NCI-H187 (cell line): ENCODE measurements at places on chromosomes 6 and 20.

DNA sequence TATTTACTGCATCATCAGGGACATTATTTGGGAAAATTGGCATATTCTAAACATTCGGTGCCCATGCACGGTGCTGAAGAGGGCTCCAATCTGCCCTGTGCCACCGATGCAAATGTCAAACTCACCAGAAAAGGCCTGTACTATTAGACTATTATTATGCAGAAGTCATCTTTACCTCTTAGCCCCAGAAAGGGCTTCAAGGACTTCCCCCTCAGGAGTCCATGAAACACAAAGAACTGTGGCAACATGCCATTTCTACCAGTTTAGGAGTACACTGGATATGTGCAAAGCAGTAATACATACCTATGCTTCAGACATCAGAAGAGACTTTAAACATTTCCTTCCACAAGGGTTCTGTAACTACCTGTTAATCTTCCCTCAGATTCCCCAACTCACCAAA lies 8.6 kb downstream of the DIDO1 start:
- DNase-seq = no peak

GRCh38 chr20:53879048-53879684 lies 191.2 kb downstream of the BCAS1 start:
- DNase-seq = no peak

- DNase-seq = no peak
These were observed 214.9 kb downstream of the LY86 start for GRCh38 chr6:6803180-6803977.

DNA sequence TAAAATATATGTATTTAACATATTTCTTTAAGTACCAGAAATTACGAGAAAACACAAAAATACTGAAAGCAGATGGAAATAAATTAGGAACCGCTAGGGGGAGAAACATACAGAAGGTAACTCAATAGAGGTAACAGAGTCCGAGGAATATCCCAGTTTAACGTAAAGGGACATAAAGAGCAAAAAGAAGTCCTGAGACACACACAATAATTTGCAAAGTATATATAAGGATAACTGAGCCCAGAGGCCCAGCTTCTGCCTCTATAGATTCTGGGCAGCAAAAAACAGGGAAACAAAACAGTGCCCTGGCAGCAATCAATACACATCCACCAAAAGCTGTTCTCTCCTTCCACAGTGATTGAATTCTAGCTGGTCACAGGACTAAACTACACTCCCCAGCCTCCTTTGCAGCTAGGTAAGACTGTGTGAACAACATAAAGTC lies 15.1 kb downstream of the TBC1D32 start:
- no peak for DNase-seq

DNA sequence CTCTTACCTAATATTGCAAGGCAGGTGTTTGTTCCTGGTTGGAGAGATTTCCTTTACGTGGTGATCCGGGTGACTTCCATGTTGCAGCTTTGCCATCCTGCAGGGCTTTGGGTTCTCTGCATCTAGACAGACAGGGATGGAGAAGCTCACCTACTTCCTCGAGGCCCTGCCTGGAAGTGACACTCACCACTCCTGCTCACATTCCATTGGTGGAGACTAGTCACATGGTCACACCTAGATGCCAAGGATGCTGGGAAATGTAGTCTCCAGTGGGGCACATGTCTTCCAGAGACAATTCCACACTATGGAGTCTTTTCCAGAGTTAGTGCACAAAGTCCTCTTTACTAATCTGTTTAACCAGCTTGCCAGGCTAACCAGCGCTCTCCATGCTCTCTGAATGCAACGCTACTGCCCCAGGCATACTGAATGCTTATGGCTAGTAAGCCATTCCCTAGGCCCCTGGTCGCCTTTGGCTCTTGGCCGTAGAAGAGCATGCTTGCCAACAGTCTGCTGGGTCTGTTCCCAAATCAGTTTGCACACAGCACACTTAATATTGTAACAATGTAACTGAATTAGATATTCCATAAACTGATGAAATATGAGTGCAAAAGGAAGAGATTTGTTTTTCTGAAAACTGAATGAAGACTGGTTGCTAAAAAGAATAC lies 6.7 kb upstream of the KCNK15 start:
- DNase-seq = peak; percentile 9

DNA sequence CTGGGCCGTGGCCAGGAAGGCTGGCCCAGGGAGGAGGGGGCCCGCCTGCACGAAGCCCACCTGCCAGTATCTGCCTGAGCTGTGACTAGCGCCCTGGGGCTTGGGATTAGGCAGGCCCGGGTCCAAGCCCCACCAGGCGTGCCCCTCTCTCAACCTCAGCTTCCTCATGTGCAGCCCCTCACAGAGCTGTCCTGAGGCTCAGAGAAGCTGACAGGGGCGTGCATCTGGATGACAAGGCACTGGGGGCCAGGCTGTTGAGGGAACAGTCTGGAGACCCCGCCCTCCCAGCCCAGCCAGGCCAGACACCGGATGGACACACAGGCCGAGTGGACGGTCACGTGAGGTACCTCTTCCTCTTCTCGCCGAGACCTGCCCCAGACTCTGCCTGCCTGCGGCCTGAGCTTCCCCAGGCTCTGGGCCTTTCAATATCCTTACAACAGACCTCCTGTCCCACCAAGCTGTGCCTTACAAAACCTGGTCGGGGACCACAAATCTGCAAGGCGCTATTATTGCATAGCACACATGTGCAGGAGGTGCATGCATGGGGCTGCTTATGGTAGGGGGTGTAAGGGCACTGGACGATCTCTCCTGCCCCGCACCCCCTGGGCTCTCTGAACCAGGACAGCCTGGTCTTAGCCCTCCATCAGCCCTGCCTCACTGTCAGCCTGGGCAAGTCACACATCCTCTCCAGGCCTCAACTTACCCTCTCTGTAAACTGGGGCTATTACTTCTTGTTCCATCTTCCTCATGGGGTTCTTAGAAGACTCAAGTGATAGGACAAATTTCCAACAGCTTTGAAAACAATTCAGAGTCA lies 20.0 kb downstream of the NOL4L start:
- DNase-seq = no peak

GRCh38 chr6:44681761-44682160 lies 294.3 kb downstream of the CDC5L start:
- DNase-seq = no peak

- DNase-seq = no peak
These were observed 2.4 kb downstream of the KLC4 start for GRCh38 chr6:43061861-43062260.

- DNase-seq = no peak
These were observed 394.0 kb downstream of the LAMA2 start for GRCh38 chr6:129276986-129277385.

DNA sequence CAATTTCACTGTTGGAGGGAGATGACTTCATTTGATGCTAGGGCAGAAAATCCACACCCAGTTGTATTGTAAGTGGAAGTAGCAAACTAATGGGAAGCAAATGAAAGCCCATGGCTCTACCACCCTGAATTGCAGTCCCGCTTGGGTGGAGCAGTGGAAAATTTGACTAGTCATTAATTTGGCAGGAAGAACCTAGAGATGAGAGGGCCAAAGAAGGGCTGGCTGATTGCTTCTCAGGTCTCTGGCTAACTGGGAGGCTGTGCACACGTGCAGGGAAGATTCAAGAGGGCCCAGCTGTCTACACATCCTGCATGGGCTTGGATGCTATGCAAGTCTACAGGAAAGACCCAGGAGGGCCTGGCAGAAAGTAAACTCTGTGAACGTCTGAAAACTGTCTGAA lies 466.2 kb downstream of the TFAP2A start:
- DNase-seq = no peak

GRCh38 chr6:13355999-13356785 lies 27.9 kb upstream of the TBC1D7 start:
- DNase-seq = no peak

- DNase-seq = no peak
These were observed 12.2 kb downstream of the ALDH5A1 start for GRCh38 chr6:24506814-24507520.

- DNase-seq = no peak
These were observed at the start of gene FNDC11 for GRCh38 chr20:63553933-63554290. Gene FNDC11, plus strand, starts transcription at chr20:63554159. Its CDS starts 1,505 bp downstream, at chr20:63555664.

GRCh38 chr6:167700199-167700598 lies 126.5 kb upstream of the AFDN start:
- no peak for DNase-seq

DNA sequence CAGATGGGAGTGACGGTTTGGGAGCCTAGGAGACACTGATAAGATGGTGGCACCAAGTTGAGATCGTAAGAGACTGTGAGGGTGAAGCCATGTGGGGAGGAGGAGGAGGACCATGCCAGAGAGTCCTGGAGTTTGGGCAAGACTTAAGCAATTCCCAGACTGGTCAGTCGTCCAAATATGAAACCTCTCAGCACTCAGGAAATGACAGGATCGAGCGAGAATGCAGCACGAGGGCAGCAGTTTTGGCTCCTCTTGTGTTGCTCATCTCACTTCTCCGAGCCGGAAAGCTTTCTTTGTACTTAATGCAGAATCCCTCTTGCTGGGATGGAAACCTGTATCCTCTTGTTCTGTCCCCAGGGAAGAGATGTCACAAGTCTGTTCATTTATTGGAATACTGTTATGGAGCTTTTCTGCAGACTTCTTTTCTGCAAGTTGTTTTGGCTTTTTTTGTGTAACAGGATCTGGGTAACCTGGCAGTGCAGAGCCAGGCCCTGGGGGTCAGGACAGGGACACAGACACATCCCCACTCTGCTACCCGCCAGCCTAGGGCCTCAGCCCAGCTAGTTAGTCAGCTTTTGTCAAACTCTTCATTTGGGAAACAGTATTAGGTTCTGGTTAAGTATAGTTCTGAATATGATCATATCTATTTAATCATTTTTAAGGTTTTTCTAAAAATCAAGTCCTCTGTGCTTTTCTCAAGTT lies 34.3 kb downstream of the FNDC1 start:
- DNase-seq = no peak

DNA sequence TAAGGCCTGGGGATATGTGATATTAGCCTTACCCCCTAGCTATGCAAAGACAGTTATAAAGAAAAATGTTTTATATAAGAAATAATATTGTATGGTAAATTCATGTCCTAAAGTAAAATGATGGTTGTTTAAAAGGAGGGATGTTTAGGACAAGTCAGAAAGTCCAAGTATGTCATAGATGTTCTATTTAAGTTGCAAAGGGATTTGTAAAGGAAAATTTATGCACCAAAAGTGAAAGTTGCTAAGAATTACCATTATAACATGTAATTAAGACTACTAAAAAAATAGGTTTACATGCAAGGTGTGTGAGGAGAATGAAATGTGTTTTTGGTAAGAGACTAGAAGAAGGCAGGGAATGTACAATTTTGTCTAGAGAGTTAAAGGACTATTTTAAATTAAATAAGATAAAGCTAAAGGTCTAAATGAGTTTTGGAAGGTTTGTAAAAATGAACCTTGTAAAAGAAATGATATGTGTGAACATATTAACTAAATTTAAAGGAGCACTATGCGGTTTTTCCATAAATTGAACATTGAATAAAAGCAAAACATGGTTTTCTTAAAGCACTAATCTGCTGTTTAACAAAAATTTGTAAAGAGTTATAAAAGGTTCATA lies 22.7 kb upstream of the GOPC start:
- no peak for DNase-seq

DNA sequence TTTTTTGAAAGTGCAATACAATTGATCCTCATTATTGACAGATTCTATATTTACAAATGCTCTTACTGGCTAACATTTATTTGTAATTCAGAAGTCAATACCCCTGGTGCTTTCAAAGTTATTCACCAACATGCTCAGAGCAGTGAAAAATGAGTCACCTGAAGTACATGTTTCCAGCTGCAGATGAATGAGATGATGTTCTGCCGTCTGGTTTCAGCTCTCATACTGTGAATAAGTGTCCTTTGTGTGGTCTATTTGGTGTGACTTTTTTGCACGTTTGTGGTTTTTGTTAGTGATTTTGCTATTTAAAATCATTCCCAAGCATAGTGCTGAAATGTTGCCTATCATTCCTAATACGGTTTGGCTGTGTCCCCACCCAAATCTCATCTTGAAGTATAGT lies 22.3 kb upstream of the EYA4 start:
- no peak for DNase-seq

DNA sequence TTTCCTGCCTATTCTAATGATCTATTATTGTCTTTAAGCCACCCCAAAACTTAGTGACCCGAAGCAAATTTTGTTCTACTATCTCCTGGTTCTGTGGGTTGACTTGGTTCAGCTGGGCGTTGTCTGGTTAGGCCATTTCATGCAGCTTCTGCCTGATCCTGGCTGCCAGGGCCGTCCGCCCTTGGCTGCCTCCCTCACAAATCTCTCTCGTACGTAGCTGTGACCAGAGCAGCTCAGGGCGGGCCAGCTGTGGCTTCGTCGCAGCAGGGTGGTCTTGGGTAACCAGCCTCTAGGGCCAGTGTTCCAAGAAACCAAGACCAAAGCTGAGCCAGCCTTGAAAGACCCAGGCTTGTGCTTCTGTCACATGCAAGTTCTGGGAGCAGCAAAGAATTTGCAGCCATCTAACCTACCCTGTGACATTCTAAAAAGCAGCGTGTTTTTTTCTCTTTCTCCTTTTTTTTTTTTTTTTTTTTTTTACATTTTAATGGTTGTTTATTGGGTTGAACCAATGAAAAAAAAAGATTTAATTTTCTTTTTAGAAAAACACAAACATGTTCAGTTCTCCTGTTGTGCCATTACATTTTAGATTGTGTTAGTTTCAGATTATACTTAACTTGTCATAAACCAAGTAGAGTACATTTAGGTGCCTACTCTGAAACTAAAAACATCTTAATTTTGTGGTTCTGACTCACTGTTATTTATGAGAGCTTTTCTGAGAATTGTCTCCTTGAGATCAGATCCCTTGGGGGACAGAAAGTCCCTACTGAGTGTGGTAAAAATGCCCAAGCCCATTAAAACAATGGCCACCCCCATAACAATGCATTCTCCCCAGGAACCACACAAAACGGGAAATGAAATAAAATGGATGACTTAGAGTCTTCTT lies 83.9 kb downstream of the ZDHHC14 start:
- no peak for DNase-seq

DNA sequence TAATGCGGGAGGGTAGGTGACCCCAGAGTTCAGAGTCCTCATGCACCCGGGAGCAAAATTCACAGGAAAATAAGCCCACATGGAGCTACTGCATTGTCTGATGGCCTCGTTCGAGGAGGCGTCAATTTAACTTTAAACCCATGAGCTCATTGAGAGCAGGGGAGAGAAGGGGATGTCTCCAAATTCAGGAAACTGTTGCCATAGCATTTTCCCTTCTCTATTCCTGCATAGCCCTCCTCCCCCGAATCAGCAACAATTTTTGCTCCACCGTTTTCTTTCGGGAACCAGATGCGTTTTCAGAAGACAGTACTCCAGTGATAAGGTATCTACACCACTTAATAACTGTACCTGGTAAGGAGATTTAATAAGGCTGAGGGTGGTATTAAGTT lies 324 bp upstream of the LAMP5 start:
- DNase-seq = no peak

DNA sequence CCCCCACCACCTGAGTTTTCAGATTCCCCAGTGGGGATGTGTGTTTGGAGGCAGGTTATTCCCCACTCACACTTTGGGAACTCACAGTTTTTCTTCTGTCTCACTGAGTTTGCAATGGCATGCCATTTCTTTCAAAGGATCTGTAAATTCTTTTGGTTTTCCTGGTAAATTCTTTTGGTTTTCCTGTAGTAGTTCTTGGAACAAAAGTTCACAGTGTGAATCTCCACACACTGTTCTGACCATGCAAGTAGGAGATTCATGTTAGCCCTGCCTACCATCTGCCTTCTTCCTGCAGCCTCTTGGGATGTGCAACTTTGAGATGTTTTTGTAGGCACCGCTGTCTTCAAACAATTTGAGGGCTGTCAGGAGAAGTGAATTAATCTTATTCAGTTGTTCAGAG lies 165.6 kb upstream of the OGFRL1 start:
- no peak for DNase-seq

GRCh38 chr20:48564982-48565539 lies 262.7 kb downstream of the PREX1 start:
- DNase-seq = no peak

- no peak for DNase-seq
These were observed 62.4 kb downstream of the JAG1 start for GRCh38 chr20:10611357-10611756.

GRCh38 chr6:34170346-34170745 lies 24.5 kb upstream of the GRM4 start:
- no peak for DNase-seq
